Activated CD4-positive, alpha-beta T cell treated with anti-CD3 and anti-CD28 coated beads, Interleukin-2, amount 50 U/mL, for 1 hour (primary cell): ENCODE measurements at places on chromosomes 3 and 15.

GRCh38 chr15:77803487-77803886, 170.8 kb upstream of the LINGO1 start:
- no peak for DNase-seq

DNA sequence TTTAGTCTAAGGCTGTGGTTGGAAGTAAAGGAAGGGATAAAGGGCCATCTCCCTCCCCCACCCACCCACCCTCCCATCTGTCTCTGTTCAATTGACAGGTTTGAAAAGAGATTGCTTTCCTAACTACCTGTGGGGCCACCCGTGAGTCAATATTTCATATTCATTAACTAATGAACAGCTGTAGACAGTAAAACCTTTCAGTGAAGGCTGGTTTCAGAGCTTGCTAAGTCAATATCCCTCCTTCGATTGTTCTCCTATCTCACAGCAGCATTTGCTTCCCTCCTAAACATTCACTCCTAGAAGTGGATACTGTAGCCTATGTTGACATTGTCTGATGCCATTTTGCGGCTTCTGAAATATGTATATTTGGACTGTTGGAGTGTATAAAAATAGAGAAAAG, 85.9 kb upstream of the SYNPR start:
- no peak for DNase-seq

- DNase-seq: no peak
Measured at GRCh38 chr3:87173776-87174175, 53.3 kb upstream of the CHMP2B start.

DNA sequence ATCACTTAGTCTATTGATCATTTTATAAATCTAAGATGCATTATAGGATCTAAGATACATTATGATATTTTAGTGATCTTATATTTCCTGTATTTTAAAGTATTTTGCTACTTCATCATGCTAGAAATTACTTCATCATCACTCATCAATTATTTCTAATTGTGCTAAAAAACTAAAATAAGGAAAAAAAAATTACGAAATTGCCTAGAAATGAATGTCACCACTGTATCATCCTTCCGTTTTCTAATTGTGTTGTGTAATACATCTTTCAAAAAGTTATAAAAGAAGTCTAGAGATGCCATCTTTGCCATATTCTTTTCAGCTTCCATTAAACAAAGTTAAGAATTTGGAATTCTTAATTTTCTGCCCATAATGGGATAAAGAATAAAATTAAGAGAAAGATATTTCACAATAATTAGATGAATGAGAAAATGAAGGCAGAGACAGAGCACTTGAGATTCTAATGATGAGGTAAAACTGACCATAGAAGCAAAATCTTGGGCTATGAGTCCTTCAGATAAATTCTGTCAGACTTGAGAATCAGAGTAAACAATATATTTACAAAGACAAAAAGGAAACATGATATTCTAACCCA, 48.8 kb downstream of the ALDH1A2 start:
- no peak for DNase-seq

DNA sequence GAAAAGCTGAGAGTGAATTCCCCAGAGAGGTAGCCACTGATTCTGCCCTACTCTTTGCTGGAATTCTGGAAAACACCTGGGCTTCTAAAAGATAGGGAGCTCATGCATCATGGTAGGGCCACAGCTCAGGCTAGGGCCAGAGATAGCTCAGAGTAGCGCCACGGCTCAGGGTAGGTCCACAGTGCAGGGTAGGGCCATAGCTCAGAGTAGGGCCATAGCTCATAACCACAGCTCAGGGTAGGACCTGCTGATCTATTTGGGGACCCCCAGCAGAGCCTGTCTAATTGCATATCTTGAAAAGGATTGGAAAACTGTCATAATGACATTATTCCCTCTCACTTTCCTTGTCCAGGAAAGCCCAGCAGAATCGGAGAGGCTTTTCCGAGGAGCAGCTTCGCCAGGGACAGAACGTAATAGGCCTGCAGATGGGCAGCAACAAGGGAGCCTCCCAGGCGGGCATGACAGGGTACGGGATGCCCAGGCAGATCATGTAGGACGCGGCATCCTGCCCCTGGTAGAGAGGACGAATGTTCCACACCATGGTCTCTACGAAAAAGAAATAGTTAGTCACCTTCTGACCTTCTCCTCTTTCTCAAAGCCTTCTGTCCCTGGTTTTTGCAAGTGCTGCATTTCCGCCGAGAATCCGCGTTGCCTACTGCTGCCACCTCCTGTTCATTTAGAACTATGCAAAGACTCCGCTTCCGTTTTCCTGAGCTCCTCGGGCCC, 14.5 kb downstream of the TAGLN3 start:
- peak; percentile 51 for DNase-seq

GRCh38 chr15:81785679-81786078, 260.1 kb downstream of the MEX3B start:
- DNase-seq: no peak

DNA sequence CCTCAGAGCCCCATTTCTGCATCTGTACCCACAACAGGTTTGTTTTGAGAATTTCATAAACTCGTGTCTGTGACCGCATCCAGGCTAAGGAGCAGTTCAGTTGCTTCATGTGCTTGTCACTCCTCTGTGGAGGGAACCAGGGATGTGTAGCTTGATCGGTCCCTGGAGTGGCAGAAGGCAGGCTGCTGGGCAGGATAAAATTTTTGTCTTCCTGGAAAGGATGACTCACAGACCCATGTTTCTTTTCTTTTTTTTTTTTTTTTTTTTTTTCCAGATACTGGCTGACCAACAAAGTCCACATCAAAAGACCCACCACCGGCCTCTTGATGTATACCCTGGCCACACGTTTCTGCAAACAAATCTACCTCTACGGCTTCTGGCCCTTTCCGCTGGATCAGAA, 70.1 kb downstream of the ST8SIA2 start:
- no peak for DNase-seq

DNA sequence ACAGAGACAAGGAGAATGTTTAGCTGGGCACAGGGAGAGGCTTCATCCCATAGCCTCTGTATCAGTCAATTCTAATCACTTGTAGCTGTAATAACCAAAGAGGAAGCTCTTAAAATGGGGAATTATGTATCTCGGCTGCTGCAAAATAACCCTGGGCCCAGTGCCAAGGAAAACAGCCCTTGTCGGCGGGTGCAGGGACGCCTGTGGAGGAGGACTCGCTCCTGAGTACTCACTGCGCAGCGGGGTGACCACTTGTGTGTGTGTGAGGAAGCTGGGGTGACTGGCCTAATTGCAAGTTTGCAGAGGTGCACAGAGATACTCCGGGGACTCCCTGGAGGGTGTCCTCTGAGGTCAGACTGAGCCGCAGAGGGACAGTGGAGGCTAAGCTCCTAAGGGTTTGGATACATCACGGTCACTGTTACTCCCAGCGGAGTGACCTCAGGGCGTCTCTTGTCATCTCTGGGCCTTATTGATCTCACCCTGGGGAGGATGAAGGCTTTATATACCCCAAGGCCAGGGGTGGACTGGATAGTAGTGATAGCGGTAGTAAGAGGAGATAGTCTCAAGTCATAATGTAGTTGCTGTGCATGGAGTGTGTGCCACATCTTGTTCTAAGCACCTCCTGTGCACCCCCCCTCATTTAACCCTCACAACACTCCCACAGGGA, 37.2 kb downstream of the SLC6A6 start:
- no peak for DNase-seq

GRCh38 chr3:171865191-171865865, 22.2 kb downstream of the TMEM212 start:
- no peak for DNase-seq

- peak; percentile 28 for DNase-seq
Measured at GRCh38 chr3:112773864-112774263, 72.8 kb downstream of the CD200R1L start.

GRCh38 chr3:177742273-177742672, 545.0 kb upstream of the TBL1XR1 start:
- no peak for DNase-seq

DNA sequence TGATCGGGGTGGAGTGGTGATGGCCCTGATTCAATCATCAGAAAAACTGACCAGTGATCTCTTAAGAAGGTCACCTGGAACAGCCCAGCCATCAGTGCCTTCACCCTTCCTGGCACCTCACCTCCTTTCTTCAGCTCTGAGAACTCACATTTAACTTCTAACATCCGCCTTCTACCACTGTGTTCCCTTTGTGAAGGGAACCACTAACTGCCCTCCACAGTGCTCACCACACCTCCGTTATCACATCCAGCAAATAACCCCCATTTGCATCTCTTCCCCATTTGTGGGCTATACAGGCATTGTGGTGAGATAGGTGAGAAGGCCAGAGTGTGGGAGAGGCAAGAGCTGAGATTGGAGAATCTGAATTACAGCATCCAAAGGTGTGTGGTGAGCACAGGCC, 107.4 kb downstream of the PLCL2 start:
- no peak for DNase-seq

GRCh38 chr3:11734-12133, 184.8 kb upstream of the CHL1 start:
- DNase-seq: no peak

DNA sequence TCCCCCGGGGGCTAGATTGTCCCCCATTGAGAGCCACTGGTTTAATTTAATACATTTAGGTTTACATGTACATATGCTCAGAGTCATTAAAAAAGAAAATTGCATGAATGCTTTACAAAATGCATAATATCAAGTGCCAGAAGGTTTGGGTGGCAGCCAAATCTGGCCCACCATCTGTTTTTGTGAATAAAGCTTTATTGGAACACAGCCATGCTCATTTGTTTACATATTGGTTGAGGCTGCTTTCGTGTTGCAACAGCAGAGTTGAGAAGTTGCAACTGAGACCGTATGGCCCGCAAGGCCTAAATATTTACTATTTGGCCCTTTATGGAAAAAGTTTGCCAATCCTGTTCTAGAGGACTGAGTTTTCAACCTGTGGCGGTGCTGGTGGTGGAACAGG, 32.1 kb upstream of the RGMA start:
- no peak for DNase-seq

DNA sequence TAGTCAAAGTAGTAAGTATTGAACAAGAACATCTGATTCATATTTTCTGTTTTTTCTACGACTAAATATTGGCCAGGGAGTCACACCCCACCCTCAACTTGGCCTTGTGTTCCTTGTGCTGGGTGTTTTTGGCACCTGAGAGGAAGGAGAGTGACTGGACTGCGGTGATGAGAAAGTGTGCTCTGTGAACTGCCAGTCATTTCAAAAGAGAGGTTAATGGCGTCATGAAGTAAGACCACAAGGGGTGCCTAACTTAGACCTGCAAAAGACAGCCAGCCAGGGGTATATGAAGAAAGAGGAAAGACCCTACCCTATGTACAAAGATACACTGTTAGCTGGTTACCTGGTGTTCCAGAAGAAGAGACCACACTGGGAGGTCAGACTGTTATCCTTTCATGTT, 58.4 kb upstream of the COL8A1 start:
- no peak for DNase-seq

- no peak for DNase-seq
Measured at GRCh38 chr3:40185029-40185695, 124.3 kb upstream of the EIF1B start.

- DNase-seq: no peak
Measured at GRCh38 chr3:58573640-58574039, 3.6 kb downstream of the FAM107A start.

- no peak for DNase-seq
Measured at GRCh38 chr3:112814266-112814665, 32.4 kb downstream of the CD200R1L start.

DNA sequence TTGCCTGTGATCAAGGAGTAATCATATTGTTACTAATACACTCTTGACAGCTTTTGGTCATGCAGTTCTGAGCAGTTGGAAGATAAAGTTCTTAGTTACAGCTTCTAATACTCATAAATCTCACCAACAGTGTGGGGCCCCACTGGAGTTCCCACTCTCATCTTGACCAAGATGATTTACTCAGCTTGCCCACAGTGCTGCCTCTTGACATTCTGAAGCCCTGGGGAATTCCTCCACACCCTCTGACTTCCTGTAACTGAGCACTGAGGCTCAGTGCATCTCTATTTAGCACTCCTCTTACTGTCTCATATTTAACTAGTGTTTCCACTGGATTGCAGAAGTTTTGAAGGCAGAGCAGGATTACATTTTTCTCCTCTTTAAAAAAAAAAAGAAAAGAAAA, 1.9 kb upstream of the ARL6IP5 start:
- peak; percentile 44 for DNase-seq

DNA sequence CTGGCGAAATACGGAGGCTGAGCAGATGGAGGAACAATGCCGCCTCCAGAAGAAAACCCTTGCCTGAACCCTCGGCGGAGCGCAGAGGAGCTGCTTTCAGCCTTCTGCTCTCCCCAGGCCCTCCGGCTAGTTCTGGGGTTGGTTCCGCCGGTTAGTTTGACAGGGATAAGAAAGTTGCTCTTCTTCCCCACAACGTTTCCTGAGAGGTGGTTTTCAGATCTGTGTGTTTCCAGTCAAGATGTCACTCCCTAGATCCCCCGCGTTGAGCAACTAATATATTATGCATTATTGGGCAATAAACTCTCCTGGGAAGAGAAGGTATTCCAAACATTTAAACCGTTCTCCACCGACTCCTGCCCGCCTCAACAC, 551 bp downstream of the NLGN1 start:
- no peak for DNase-seq

DNA sequence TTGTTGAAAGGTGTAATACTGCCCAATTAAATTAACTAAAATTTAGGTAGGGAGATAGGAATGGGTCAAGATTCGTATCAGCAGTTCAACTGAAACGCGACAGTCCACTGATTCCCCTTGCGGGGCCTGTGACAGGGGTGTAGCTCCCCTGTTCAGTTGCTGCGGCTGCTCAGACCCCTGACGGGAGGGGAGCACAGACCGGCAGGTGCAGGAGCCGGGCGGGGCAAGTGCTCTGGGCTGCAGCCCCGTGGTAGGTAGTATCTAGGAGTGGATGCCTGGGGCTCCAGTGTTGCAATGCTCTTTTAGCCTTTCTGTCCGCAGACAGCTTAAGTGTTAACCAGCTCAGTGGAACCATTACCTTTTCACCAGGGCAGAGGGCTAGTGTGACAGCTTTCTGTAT, 164.9 kb downstream of the ROBO2 start:
- no peak for DNase-seq

DNA sequence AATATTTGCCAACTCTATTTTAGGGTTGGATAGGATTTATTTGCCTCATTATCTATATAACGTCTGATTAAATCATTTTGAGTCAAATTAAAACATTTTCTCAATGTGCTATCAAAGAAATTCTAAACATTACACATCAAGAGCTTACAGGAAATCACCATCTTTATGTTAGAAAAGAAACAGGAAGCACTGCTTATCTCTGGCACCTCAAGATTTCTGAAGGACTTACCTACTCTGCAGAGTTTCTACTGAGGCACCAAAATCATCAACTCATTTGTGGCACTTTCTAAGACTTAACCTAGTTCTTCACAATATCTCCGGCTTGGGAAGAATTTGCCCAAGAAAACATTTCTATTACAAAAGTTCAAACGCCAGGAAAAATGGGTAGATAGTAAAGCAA, 181.3 kb upstream of the EOMES start:
- DNase-seq: no peak

GRCh38 chr3:159635047-159635641, 353.5 kb upstream of the IL12A start:
- DNase-seq: no peak
